ENCODE measurements at places on chromosomes 11 and 22.

DNA sequence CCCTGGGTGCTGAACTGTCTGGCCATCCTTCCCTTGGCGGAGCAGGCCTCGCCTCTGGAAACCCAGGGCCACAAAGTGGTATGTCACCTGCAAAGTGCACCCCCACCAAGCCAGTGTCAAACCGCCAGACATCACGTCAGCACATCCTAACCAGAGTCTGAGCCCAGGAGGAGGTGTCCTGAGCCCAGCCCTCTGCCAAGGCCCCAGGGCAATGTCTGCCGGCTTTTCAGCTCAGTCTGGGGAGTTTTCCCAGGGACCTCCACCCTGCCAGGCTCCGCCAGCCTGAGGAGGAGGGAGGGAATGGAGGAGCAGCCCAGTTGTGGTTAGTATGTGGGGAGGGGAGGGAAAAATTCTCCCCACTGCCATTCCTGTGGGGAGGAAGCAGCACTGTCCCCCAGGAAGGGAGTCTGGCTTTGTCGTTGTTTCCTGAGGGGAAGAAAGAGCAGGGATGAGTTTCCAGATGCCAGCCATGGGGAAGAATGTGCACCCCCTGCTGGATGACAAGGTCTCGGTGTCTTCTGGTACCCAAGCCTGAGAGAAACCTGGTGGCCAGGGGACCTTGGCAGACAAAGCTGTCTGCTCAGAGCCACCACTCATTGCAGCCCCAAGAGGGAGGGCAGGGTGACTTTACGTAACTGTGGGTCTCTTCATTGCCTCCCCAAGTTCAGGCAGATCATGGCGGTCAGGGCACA is 81.4 kb upstream of the CD82 start:
- DNase-seq, result no peak

GRCh38 chr11:61279934-61280659 is 15.0 kb downstream of the VWCE start:
- DNase-seq, result no peak

DNA sequence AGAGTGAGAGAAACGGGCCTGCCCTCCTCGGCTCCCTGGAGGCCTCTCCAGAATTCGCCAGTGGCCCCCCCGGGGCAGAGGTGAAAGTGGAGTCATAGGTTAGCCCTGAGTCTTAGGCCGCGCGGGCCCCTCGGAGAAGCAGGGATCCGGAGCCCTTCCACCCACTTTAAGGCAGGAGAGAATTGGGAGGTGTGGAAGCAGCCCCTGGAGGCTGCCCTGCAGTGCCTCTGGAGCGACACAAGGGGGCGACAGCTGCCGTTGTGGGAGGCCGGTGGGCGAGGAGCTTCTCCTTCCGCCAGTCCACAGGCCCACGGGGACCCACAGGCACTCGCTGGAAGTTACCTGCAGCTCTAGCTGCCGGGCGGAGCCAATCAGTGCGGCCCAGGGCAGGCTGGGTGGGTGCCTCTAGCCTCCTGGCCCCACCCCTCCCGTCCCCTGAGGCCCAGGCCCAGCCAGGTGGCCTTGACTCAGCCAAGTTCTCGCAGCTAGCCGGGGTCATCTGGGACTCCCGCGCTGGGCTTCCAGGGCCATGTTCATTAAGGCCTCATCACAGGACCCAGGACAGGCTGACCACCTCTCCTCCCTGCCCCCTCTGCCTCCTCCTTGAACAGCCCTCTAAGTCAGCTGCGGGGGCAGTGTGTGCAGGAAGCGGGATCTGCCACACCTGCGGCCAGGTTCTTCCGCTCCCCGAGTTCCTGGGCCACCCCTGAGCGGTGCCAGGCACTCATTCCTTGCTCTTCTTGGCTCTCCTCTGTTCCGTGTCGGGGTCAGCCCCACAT is 5.0 kb downstream of the DGKZ start:
- peak; percentile 68 for DNase-seq

- DNase-seq, result peak; percentile 59
Observed at GRCh38 chr11:61392981-61393595, 701 bp downstream of the TMEM216 start.

GRCh38 chr11:12890476-12890875 is 118.6 kb upstream of the RASSF10 start:
- DNase-seq, result no peak

DNA sequence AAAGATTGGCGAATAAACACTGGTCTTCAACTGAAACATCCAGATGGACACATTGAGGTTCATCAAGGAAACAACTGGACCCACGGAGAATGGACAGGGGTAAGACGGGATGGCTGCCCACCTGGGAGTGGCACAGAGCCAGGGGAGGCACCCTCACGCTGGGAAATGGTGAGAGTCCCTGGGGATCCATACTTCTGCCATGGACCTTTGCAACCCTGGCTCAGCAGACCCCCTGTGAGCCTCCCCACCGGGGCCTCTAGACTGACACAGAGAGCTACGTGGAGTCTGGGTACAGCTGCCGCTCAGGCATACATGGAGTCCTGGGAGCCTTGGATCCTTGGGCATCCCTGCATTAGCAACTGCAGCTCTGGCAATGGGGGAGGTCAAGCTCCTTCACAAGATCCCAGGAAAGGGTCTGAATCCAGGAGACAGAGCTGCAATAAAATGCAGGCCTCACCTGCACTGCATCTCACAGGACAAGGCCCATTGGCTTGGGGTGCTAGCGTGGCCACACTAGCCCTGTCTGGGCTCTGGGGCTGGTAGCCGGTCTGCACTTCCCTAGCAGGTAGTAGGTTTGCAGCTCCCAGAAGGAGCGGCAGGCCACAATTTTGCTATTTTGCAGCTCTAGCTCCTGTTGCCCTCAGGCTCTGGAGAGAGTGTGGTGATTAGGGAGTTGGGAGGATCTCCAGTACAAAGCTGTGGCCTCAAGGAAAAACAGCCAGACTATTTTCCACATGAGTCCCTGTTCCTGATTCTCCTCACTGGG is 496.4 kb upstream of the LRRC4C start:
- DNase-seq, result no peak

- no peak for DNase-seq
Observed at GRCh38 chr11:72568861-72569260, 105.4 kb downstream of the PDE2A start.

DNA sequence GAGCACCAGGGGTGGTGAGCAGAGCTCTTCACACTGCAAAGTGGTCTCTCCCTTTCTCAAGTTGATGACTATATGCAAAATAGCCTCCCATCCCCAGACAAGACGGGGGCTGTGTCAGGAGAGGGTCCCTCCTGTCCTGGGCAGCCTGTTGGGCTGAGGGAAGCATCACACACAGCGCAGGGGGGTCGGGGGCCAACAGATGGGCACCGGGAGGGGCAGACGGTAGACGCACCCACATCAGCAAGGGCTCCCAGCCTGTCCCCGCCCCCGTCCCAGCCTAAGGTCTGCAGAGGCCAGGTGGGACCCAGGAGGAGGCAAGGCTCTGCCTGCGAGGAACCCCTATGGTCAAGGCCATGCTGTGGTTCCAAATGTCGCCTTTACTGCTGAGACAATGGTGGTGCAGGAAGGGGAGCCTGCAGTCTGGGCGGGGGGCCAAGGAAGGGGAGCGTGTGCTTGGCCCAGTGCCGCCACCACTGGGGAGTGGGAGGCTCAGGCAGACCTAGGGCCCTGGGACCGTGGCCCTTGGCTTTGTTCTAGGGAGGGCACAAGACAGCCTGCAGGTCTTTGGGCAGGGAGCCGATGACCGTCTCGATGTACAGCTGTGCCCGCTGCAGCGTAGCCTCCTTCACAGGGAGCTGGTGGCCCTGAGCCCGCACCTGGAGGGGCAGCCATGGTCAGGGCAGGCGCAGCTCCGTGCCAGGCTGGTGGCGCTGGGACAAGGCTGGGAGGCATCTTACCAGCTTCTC is 4.3 kb upstream of the PLXNB2 start:
- DNase-seq, result no peak

GRCh38 chr11:58334708-58335107 is 24.2 kb downstream of the OR5B17 start:
- DNase-seq, result no peak

- DNase-seq, result no peak
Observed at GRCh38 chr11:64053699-64054098, 18.0 kb downstream of the FLRT1 start.

- DNase-seq, result no peak
Observed at GRCh38 chr22:17941471-17942406, 82.6 kb downstream of the MICAL3 start.

DNA sequence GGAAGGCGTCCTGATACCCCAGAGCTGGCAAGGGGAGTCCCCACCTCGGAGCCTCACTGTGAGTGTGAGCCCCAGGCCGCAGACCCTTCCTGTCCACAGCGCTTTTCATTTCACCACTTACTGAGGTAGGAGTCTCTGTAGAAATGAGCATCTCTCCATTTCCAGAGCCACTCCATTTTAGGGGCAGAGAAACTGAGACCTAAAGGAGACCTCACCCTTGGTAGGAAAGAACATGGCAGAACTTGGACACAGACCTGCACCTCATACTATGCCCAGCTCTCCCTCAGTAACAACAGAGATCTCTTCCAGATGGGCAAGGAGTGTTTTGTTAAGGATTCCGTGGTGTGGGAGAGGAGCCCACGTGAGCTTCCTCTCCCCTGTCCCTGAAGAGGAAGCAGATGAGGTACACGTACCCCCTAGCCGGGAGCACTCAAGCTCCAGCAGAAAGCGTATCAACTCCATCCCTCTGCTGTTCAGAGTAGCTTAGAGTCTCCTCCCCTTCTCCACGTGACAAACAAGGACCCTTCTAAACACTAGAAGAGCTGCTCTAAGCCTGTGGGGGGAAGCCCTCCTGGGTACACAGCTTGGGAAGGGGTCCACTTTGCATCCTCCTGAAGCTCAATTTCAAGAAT is 532 bp upstream of the VSIG2 start:
- DNase-seq, result no peak

- DNase-seq, result no peak
Observed at GRCh38 chr11:129230006-129230405, 37.9 kb upstream of the ARHGAP32 start.

DNA sequence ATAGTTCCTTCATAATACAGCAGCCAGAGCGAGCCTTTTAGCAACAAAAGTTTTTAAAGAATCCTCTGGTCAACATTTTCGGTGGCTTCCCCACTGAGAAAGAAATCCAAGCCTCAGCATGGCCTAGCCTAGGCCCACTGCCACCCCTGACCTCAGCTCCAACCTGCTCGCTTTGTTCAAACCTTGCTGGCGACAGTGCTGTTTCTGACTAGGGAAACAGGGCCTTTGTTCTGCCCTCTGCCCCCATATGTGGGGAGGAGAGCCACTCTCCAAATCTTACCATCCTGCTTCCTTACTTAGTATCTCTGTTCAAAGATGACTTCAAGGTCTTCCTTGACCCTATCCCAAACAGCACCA is 95.8 kb downstream of the CCDC83 start:
- DNase-seq, result no peak

DNA sequence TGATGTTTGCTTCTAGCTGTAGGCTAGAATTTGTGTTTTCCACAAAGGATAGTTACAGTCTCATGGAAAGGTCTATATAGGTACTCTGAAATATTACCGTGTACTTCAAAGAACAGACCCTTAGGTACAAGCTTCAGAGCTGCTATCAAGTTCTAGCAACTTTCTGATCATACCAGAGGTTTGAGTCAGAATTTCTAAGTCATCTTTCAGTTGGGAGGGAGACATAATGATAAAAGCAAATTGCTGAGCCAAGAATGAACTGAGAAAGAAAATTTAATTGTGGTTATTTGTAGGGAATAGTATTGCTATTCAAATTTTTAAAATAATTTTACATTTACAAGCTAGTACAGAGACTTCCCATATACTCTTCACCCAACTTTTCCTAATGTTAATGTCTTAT is 19.9 kb upstream of the ME3 start:
- DNase-seq, result no peak

GRCh38 chr11:69654660-69655478 is 13.9 kb downstream of the CCND1 start:
- DNase-seq, result no peak

DNA sequence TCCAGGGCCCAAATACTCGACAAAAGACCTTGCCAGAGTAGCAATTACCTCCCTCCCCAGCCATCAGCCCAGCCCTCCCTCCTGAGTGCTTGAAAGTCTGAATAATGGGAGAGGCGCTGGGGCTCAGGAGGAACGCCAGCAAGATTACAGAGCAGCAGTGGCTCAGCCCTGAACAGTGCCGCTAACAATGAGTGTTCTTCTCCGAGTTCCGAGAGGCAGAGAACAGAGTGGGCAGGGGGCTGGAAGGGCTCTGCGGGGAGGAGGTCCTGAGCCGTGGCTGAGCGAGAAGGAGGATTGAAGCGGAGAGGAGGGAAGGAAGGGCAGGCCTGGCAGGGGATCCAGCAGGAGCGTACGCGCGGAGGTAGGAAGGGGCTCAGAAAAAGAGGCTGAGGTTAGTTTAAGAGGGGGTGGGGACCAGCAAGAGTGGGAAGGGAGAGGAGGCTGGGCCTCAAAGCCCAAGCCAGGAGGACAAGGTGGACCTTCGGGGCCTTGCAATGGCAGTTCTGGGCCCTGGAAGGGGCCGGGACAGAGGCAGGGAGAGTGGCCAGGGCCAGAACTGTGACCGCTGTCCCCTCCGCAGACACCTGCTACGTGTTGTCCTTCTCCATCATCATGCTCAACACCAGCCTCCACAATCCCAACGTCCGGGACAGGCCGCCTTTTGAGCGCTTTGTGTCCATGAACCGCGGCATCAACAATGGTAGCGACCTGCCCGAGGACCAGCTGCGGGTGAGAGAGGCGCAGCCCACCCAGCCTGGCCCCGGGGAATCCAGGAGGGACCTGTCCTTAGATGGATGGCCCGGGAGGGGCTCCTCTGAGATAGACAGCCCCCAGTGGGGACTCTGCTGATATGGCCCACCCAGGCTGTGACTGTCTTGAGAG is 20.6 kb downstream of the CYTH4 start:
- DNase-seq, result no peak

DNA sequence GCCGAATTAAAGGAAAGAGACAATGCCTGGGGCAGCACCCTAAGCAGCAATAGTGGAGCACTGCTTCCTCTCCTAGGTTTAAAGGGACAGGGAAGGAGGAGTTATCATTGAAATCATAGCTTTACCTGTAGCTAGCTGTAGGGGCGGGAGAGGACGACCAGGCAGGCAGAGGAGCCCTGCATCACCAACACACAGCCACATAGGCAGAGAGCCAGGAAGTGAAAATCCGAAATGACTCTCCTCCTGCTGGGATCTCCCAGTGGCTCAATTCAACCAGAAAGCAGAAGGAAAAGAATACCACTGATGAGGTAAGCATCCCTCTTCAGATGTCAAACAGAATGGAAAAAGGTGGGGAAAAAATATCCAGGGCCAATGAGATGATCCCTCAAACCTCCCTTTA is 20.4 kb downstream of the MRGPRX4 start:
- DNase-seq, result no peak

DNA sequence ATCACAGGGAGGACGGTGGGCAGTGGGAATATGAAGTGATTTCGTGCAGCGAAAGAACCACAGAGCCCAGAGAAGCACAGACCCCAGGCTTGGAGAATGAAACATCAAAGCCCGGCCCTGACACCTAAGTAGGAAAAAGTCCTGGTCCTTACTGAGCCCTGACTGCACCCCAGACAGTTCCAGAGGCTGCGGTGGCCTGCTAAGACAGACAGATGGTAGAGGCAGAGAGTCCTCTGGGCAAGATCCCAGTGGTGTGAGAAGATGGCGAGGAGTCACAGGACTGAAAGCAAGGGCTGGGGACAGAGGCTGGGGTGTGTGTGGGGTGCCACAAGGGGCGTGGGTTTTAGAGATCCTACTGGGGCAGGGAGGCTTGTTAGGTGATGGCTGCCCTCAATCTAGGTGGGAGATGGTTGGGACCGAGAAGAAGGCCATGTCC is 3.7 kb downstream of the CBX6 start:
- no peak for DNase-seq

GRCh38 chr11:117876341-117877119 is at the start of gene FXYD6:
Gene FXYD6 (minus strand): TSS chr11:117876658. CDS start chr11:117842776, 33,882 bp downstream.
- no peak for DNase-seq

Measured in natural killer cell (primary cell).